ENCODE measurements at places on chromosomes 7 and 10.

GRCh38 chr10:104072786-104073185, 12.9 kb downstream of the COL17A1 start:
- DNase-seq: no peak

DNA sequence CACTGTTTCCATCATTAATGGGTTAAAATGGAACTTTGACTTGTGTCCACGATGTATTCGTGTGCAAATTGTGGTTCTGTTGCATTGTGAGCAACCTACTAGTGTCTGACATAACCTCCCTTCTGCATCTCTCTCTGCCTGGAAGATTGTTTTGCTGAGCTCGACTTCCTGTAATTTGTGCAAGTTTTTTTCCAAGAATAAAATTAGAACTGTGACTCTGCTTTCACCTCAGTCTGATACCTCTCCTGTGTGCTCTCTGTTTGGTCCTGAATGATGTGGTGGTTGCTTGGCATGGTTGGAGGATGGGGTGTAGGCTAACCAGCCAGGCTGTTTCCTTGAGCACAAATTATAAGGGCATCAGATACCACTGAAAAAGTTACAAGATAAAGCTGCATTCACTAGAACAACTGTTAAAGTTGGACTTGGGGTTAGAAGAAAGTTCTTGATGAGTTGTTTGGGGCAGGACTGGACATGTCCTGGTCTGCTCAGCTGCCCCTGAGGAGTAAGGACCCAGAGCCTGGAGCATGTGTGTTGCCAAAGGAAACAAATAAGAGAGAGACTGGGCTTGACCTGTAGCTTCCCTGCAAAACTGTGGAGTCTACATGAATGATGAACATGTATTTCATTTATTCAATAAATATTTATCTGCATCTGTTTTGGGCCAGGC, 1.9 kb upstream of the VOPP1 start:
- DNase-seq: no peak

- no peak for DNase-seq
Observed at GRCh38 chr7:132078891-132079735, 497.2 kb downstream of the PLXNA4 start.

- no peak for DNase-seq
Observed at GRCh38 chr10:17835688-17836087, 26.5 kb downstream of the MRC1 start.

Data from NCI-H2107 (cell line).